Hematopoietic multipotent progenitor cell (in vitro differentiated cells): ENCODE measurements at places on chromosomes 11 and 22.

DNA sequence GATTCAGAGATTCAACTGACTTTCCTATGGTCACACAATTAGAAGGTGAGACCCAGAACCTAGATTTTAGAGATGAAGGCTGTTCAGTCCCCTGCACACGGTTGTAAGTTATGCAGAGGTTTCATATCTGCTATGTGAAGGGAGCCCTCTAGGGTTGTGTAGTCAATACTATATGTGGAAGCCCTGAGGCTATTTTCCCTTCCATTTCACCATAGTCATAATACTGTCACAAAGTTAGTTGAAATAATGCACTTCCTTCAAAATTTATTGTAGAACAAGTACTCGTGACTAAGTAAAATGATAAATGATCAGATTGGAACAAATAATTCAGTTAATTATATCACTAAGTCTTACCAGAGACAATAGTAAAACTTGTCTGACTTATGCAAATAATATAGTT, 48.8 kb downstream of the ENDOD1 start:
- DNase-seq = no peak

DNA sequence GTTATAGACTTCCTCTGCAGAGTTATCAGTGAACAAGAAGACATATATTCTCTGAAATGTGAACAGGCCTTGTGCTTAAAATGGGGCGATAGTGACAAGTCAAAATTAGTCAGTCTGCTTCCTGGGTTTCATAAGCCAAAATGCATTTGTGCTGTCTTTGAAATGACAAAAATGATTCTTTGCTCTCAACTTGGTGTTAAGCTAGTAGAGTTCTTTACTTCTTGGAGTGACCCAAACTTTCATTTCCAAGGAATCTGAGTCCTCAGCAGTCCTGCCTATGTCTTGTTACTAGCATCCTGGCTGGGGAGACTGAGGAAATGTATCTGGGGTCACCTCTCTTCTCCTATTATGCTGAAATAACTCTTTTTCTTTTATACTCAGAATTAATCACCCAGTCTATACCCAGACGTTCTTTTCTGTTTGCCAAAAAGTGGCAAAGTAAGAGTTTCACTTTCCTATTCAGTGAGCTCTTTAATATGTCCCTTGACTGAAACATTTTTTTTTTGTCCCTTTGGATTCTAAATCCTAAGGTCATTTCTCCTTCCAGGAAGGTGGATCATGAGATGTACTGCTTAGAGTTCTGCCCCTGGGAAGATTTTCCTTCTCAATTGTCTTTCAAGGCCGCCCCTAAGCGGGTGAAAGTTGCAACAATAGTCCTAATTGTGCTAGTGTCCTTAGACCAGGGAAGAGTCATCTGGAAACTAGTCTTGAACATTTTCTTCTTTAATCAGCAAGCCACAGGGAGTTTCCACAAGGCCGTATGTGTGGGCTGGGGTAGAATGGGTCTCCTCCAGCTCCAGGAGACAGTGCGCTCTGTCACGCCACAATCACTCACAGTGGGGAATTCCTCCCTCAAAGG, 53.0 kb upstream of the RDX start:
- DNase-seq = no peak

- DNase-seq = no peak
These were observed 1.9 kb upstream of the BUD13 start for GRCh38 chr11:116774661-116775060.

DNA sequence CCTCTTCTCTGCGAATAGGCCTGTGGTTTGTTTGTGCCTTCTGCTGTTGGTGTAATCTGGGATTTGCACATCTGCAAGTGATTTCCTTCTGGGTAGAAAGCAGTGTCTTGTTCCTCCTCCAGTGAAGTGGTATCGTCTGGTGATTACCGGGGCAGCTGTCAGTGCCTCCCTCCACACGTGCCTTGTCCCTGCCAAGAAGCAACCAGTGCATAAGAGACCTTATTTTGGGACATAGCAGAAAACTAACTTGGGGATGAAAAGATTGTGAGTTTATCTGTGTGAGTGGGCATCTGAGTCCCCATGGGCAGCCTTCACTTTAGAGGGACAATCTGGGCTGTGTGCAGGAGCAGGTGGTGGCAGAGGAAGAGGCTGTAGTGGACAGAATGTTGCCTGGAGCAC, 71.5 kb upstream of the SORL1-AS1 start:
- peak; percentile 31 for DNase-seq

DNA sequence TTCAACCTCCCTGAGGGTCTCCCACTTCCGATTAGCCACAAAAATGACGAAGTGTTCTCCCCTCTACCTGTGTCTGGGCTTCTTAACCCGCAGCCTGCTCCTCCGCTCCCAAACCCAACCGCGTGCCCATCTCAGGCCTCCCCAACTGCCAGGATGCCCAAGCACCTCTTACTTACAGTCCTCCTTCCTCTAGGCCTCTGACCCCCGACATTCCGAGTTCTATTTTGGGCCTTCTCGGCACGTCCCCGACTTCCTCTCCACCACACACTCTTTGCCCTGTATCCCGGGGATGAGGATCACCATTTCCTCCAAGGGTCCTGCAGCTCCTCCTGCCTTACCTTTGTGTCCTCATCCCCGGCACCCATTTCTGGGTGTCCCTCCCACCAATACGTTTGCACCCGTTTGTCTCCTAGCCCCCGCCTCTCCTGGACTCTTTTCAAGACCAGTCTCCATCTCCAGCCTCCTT, 388 bp upstream of the MUS81 start:
- DNase-seq = no peak

DNA sequence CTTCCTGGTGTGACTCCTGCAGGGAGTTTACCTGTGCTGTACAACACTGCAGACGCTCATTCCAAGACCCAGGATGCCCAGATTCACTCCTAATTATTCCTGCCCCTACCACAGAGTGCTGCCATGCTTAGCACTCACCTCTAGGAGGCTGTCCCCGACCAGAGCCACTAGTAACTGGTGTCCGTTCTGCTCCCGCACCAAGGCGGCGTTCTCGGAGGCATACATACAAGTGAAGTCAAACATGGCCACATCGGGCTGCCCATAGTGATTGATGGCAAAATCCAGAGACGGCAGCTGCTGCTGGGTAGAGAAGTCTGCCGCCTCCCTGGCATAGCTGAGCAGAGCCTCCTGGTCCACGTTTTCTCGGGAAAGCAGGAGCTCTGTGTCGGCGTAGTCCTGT, 122.3 kb upstream of the BID start:
- no peak for DNase-seq

GRCh38 chr11:71482746-71483364, 29.9 kb downstream of the NADSYN1 start:
- no peak for DNase-seq

GRCh38 chr22:50102946-50103345, 13.1 kb downstream of the MOV10L1 start:
- DNase-seq = peak; percentile 42

GRCh38 chr11:60316317-60316716, 10.7 kb upstream of the MS4A6E start:
- DNase-seq = no peak

DNA sequence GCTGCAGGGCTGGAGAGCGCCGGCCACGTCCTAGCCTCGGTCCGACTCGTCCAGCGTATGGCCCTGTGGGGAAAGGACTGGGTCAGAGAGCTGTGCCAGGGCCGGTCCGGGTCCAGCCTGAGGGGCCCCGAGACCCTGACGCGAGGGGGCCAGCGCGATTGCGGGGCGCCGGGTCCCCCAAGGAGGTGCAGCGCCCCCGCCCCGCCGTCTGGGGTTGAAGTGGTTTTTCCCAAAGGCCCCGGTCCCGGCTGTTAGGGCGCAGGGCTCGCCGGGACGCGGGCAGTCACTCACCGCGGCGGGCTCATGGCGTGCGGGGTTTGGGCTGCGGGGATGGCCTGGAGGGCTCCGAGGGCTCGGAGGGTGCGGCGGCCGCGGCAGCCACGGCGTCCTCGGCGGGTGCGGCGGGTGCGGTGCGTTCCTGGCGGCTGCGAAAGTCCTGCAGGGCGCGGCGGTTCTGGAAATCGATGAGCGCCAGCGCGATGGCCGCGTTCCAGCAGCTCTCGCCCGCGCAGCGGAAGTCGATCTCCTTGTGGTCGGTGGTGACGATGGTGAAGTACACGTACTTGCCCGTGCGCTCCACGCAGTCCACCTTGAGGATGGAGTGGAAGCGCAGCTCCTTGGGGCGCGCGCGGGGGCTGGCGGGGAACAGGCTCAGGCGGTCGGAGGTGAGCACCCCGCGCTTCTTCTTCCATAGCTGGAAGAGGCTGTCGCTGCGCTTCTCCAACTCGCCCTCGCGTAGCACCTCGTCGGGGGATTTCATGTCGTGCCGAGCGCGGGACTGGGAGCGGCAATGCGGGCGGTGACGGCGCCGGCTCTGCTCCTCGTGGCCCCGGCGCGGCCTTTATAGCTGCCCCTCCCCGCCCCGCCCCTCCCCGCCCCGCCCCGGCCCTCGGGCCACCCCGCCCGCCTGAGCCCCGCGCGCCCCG, at the start of gene PHLDA2:
Gene PHLDA2 (minus strand): TSS at position 816 of the 926 bp plus-strand sequence. CDS start 56 bp downstream, at position 760.
- peak; percentile 55 for DNase-seq

DNA sequence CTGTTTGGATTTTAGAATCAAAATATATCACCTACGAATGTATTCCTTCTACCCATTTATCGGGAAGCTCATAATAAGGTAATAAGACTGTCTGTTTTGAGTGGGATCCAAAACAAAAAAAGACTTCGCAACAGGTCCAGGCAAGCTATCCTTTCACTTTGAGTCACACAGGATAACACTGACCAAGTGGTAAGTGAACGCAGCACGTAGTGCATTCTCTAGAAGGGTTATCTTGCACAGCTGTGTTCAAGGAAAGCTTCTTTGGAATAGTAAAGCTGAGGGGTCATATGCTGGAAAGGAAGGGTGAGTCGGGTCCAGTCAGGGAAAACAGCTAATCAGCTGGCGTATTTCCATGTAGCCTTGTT, 22.3 kb upstream of the NRGN start:
- no peak for DNase-seq

- peak; percentile 12 for DNase-seq
These were observed 7.7 kb downstream of the SLC35E4 start for GRCh38 chr22:30643055-30643875.

- no peak for DNase-seq
These were observed 169.4 kb upstream of the SYT13 start for GRCh38 chr11:45455536-45455935.

- no peak for DNase-seq
These were observed 20.0 kb downstream of the GUCY1A2 start for GRCh38 chr11:106998116-106998915.

GRCh38 chr11:107293677-107294344, 163.8 kb downstream of the CWF19L2 start:
- no peak for DNase-seq

DNA sequence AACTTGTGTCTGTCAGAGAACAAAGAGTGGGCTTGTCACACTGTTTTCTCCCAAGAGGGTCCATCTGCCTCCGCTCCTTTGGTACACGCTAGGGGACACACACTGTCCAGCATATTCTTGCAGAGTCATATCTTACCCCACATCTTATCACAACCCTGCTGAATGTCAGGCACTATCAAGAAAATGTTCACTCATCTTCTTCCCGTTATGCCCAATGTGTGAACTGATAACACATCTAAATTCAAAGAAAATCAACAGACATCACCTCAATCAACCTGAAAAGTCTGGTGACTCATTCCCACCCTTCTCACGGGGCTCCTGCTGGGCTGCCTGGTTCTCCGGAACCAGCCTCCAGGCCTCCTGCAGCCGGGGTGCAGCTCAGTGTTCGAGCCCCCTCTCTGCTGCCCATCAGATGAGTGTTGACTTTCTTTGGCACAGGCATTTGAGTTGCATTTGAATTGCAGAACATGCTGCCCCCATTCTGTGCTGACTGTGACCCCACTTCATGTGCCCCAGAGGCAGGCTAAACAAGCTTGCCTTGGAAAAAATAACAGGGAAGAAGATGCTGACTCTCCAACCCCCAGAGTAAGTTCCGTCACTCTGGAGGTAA, 19.4 kb downstream of the GRAP2 start:
- DNase-seq = no peak

DNA sequence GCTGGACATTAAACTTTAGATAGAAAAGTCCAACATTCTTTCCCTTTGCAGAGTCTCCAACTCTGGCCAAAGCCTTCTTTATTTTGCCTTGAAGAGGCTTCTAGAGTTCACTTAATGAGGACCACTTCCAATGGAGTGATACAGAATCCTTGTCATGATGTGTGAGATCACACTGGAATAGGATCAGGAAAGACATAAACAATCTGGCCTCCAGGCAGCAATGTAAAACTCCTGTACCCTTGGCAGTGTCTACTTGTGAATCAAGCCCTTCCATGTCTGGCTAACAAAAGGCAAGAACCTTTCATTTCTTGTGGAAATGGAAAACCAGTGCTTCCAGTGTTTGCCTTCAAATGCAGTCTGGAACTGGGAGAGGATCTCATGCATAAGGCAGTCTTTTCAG, 56.5 kb upstream of the FIBIN start:
- DNase-seq = no peak

- peak; percentile 87 for DNase-seq
These were observed 9.5 kb upstream of the ST3GAL4 start for GRCh38 chr11:126345759-126346585.

- no peak for DNase-seq
These were observed 97.2 kb downstream of the MYO18B start for GRCh38 chr22:25838960-25839741.

DNA sequence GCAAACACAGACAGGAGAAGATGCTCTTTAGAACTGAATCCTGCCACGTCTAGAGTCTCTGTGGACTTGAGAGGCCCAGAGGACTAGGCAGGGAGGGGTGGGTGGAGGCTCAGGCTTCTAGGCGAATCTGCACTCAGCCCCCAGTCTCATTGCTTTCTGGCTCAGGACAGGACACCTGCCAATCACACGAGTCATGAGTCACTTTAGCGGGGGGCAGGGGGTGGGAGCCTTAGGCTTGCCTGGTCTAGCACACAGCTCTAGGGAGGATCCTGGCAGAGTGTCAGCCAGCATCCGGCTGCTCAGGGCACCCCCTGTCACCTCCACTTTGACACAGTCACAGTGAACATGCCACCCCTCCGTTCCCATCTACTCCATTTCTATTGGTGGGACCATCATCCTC, 167.7 kb downstream of the CEP164 start:
- DNase-seq = no peak
